Stimulated activated CD4-positive, alpha-beta T cell treated with anti-CD3 and anti-CD28 coated beads, Interleukin-1b, Interleukin-23, amount 100 ng/mL, for 24 hours (primary cell): ENCODE measurements at places on chromosomes 7 and 10.

GRCh38 chr7:9863545-9863944 is 1110.1 kb upstream of the PHF14 start:
- no peak for DNase-seq

- DNase-seq, result no peak
Measured at GRCh38 chr7:23545493-23545892, 13.7 kb upstream of the TRA2A start.

- no peak for DNase-seq
Measured at GRCh38 chr7:28961972-28962371, 3.8 kb upstream of the TRIL start.

DNA sequence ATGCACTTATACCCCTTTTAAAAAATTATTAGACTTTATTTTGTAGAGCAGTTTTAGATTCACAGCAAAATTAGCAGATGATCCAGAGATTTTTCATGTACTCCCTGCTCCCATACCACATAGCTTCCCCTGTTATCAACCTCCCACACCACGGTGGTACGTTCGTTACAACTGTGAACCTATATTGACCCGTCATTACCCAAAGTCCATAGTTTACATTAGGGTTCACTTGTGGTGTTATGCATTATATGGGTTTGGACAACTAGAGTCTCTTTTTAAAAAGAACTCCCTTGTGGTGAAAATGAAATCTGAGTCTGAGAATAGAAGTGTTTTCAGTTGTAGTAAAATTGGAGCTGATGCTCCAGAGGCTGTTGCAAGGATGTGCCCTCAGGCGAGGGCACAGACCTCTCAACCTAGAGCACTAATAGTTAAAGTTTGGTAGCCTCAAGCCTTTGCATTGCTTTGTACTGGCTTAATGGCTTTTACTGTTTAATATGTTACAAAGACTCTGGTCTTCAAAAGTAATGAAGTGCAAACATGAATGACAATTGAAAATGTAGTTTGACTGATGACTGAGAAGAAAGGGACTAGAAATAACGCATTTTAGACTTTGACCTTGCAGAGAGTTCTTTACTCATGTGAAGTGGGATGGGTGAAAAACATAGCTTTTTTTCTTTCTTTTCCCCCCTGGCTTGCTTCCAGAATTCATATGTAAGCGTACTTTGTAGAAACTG is 30.6 kb upstream of the CSTF2T start:
- DNase-seq, result no peak

GRCh38 chr10:32189400-32190084 is 133.3 kb upstream of the KIF5B start:
- no peak for DNase-seq

- no peak for DNase-seq
Measured at GRCh38 chr7:31114593-31115343, 62.7 kb downstream of the ADCYAP1R1 start.

DNA sequence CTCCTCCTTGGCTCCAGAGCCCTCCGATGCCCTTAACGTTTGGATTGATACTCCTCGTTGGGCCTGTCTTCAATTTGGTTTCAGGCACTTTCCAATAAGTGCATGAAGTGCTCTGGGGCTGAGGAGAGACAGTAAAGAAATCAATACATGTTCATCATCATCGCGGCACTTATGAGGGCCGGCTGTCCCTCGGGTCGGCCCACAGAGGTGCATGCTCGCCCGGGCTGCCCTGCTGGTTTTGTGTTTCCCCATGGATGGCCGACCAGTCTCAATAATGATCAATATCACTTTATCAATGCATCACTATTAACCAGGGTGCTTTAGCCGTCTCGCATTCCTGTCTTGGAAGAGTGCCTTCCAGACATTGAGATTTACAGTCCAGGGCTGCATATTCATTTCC is 154.2 kb downstream of the EBF3 start:
- no peak for DNase-seq

GRCh38 chr7:157799076-157799685 is 462.4 kb downstream of the DNAJB6 start:
- DNase-seq, result no peak

DNA sequence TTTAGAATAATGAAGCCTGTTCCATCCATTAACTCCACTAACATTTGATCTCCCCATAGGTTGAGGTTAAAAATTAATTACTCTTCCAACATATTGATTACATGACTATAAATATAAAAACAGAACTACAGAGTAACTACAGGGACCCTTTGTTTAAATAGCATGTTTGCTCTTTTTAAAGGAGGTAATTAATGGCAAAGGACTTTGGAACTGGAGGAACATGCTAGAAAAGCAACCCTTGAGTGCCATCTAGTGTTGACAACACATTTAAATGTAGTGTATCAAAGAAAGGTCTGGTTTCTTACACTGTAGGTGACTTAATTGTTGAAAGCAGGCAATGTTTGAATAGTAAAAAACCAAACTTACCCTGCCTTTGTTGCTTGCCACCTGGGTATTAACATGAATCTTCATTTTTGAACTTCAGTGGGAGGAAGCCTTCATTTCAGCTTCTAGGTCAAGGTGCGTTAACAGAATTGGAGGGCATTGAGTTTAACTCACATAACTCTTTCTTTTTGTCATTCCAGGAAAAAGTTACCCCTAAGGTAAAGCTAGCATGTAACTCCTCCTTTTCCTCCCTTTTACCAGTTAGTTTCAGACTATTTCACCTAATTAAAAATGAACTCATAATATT is 52.6 kb upstream of the CAPZA2 start:
- no peak for DNase-seq

GRCh38 chr7:48045195-48045765 is 9.9 kb downstream of the C7orf57 start:
- no peak for DNase-seq

DNA sequence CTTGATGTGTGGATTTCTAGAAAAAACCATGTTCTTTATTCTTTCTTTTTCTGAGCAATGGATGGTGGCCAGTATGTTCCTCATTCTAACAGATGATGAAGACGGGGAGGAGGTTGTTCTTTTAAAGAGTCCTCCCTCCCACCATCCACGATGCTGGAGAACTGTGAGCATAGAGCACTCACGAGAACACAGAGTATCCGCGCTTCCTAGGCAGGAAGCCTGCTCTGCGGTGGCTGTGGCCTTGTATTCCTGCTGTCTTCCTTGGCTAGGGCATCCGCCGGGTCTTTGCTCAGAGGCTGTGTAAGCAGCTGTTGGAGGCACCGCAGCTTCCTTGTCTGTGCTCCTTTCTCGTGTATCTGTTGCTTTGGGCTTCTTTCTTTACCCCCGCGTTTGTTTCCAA is 214.2 kb downstream of the CCDC3 start:
- no peak for DNase-seq

DNA sequence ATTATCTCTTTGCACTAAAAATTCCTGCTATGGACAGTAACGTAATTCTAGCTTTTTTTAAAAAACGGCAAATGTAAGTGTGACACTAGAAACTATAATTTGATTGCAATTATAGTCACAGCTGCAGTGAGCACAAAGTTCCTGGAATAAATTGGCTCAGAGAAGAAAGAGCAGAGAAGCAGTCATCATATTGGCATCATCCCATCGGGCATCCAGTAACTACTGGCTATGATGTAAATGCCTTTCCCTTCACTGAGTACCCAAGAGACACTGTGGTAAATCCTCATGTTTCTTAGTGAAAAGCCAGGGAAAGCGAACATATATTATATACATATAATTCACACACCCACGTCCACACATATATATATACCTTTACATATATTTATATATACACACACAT is 43.6 kb downstream of the PIP4K2A start:
- no peak for DNase-seq

DNA sequence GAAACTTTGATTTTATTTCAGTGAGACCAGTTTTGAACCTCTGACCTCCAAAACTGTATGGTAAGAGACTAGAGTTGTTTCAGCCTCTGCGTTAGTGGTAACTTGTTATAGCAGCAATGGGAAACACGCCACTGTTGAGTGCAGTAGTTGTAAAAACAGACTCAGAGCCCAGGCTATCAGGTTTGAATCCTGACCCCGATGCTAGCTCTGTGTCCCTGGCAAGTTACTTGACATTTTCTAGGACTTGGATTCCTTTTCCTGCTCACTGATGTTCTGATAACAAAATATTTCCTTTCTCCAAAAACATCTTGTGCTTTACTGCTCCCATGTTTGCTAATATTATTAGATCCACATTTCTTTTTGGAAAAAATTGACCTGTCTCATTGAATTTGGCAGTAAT is 131.0 kb downstream of the PLXDC2 start:
- no peak for DNase-seq

GRCh38 chr7:92827464-92828120 is 8.8 kb downstream of the CDK6 start:
- no peak for DNase-seq

DNA sequence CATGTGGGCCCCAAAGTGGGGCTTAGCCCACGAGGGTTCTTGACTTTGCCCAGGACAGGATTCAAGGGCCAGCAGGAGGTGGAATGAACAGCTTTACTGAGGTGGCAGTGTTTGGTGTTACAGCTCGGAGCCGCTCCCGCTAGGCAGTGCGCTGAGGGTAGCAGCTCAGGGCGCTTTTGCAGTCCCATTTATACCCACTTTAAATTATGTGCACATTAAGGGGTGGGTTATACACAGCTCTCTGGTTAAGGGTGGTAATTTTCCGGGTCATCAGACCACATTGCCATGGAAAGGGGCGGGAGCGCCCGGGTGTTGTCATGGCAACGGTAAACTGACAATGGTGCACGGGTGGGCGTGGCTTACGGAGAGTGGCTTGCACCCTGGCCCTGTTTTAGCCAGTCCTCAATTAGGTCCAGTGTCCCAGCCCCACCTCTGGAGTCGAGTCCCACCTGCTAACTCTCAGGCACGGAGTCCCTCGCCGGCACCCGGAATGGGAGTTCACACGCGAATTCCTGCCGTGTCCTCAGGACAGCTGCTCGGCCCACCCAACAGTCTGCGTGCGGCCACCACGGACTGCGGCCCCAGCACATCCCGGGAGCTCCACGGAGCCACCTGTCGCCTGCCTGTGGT is 58.2 kb upstream of the PDGFA start:
- DNase-seq, result no peak

DNA sequence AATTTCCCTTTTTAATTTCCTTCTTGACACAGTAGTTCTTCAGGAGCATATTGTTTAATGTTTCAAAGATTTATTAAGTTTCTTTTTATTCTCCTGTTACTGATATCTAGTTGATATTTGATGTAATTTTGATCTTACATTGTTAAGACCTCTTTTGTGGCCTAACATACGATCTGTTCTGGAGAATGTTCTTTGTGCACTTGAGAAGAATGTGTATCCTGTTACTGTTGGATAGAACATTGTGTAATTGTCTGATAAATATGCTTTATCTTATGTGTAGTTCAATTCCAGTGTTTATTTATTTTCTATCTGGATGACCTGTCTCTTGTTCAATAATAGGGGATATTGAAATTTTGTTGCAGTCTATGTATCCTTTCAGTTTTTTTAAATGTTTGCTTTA is 106.7 kb downstream of the ITGB1 start:
- DNase-seq, result no peak

GRCh38 chr10:76038696-76039095 is 607.3 kb downstream of the LRMDA start:
- no peak for DNase-seq

DNA sequence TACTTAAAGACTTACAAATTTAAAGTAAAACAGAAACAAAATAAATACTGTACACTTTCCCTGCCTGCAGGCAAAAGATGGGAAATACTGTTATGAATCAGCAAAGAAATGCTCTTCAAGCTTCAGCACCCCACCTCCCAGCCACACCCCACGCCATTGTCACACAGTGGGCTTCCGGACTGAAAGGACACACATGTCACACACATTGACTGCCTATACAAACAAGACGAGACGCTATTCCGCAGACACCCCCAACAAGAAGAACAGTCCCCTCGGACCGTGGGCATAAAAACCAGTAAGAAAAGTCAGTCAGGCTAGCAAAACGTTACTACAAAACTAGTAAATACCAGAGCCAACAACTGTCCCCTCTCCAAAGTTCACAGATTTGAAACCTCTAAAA is 22.2 kb upstream of the PARP12 start:
- no peak for DNase-seq

- no peak for DNase-seq
Measured at GRCh38 chr10:62652114-62652513, 152.4 kb upstream of the ADO start.

DNA sequence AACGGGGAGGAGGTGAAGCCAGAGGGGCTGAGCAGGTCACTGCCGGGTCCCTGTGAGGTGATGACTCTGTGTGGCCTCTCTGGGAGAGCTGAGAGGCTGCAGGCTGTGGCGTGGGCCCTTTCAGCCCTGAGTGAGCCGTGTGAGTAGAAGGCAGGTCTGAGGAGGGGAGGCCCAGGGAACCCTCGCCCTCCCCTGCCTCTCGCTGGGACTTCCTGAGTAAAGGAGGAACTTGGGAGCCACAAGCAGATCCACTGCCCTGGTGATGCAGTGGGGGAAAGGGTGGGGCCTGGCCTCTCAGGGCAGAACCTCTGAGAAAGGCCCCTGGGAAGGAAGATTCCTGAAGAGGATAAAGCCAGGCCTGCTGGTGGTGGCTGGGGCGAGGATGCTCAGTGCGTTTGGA is 22.8 kb downstream of the EEPD1 start:
- DNase-seq, result no peak

- DNase-seq, result no peak
Measured at GRCh38 chr10:122494833-122495232, 33.5 kb downstream of the HTRA1 start.

- DNase-seq, result no peak
Measured at GRCh38 chr7:110071192-110071591, 1019.7 kb upstream of the LRRN3 start.

GRCh38 chr10:50605951-50606270 is 17.8 kb downstream of the SGMS1 start:
- DNase-seq, result no peak

GRCh38 chr7:118615-119391 is 73.6 kb upstream of the FAM20C start:
- DNase-seq, result no peak

DNA sequence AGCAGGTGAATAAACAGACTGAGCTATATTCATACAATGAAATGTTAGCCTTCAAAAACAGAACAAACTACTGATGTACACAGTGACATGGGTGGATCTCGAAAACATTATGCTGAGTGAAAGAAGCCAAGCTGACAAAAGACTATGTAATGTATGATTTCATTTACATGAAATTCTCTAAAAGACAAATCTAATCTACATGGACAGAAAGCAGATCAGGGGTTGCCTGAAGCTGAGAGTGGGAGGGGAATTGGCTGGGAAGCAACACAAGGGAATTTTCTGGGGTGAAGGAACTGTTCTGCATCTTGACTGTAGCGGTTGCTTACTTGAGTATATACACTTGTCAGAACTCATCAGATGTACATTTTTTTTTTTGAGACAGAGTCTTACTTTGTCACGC is 121.7 kb upstream of the SVIL start:
- no peak for DNase-seq

DNA sequence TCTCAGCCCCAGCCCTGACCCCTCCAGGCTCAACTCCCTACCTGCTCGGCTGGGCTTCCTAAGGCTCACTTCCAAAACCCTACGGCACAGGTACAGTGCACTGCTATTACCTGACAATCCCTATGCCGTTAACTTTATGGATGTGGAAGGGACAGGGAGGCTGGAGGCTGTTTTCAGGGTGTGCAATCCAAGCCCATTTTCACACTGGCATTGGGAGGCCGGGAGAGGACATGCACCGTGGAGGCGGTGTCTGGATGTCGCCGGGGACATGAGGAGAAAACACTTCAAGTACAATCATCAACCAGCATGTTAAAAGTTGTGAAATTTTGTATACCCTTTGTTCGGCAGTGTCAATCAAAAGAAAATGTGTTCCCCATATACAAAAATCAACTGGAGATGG is 80.1 kb downstream of the MAD1L1 start:
- no peak for DNase-seq

GRCh38 chr10:132788831-132789219 is 2.9 kb upstream of the NKX6-2 start:
- no peak for DNase-seq
